Stimulated activated CD8-positive, alpha-beta memory T cell treated with anti-CD3 and anti-CD28 coated beads, Interleukin-2, amount 100 ng/mL, for 48 hours (primary cell): ENCODE measurements at places on chromosomes 12 and 14.
A peak's percentile ranks its signal among the peaks of the same experiment; 100 is the strongest.

DNA sequence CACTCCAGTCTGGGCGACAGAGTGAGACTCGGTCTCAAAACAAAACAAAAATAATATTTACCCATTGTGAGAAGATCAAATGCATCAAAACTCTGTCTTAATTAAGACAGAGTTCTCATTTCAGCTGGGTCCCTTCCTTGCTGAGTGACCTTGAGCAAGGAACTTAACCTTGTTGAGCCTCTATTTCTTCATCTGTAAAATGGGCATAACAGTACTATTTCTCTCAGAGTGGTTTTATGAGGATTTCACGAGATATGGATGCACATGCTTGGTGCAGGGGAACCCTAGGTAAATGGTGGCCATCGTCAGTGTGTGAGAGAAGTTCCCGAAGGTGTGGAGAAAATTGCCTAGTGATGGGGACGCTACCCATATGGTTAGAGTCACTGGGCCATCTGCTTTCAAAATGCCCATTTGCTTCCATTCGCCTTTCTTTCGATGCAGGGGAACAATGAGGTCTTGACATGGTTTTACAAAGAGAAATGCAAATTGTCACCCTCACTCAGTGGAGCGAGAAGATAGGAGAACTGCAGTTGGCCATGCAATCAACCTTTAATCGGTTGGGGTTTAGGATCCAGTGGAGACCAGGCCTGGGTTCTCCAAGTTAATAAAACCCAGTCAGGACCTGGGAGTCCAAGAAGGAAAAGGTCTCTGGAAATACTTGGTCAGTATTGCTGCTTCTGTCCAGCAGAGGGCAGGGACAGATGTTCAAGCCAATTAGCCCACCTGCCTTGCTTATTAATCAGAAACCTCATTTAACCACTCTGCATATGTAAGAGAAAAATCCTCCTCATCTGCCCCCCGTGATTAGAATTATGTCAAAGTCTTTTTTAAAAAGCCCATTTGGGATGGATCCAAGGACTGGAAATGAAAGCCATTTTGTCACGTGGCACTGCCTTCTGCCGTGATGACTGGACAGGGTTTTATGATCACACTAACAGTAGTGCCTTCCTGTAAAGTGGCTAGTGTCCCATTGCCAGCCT, 37.2 kb downstream of the CFAP251 start:
- no peak for DNase-seq

DNA sequence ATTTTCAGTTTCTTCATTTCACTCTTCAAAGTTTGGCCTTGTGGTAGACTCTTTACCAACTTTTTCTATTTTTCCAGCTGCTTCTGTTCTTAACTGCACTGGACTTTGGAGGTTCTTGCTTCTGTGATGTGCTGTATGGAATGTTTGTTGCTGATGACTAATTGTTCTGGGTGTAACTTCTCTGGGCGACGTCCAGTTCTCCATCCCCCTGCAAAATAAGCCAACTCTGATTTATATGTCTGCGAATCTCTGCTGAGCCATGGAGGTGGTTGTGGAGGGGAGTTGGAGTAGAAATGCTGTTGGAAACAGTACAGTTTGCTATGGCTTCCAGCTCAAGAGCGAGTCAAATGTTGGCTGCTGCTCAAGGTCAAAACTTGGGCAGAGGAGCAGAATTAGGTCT, 113.9 kb upstream of the DYRK2 start:
- no peak for DNase-seq

DNA sequence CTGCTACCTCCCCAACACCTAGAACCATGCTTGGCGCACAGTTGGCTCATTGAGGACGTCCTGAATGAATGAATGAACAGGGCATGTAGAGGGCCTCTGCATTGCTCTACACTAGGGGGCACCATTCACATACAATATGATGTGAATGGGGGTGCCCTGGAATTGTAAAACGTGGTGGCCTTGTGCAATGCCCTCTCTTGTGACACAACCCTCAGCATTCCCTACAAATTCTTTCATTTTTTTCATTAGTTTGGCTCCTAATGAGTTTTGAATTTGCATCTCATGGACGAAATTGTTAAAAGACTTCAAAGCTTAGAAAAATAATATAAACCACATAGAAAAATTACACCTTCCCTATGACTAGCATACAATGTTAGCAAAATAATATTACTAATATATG, 2.3 kb upstream of the DIO2 start:
- no peak for DNase-seq

DNA sequence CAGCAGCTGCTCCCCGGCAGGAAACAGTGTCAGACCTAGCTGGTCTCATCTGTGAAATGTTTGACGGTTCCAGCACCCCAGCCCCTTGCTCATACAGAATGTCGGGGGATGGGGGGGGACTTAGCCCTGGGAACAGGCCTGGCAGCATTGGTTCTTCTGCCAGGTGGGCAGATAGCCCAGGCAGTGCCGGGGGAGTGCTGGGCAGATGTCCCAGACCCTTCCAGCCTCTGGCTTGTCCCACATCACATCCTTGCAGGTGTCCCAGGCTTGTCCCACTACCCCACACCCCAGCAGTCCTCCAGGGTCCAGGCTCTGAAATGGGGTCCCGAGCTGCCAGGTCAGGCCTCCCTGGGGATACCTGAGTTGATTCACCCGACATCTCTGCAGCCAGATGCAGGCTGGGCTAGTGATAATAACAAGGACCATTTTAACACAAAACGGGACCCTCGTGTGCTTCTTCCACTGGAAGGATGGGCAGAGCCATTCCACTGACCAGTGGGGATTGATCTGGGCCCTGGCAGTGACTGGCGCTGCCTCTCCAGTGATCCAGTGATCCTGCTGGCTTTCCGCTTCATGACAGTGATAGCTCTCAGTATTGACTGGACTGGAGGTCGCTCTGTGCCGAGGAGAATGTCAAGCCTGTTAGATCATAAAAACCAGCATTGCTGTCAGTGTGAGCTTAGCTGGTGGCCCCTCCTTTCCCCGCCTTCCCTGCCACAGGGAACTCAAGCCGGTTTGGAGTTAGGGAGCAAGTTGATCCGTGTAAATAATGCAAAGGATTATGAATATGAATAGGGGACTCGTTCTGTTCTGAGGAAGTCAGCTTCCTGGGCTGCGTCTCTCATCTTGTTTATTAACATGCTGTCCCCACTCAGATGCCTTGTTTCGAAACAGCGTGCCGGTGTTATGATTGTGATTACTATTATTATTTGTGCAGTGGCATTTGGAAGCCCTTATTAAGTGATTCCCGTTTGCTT, 180.6 kb downstream of the AACS start:
- DNase-seq: no peak

- no peak for DNase-seq
These were observed 1.4 kb upstream of the BATF start for GRCh38 chr14:75520852-75521251.

- no peak for DNase-seq
These were observed 230.1 kb downstream of the FOXN3 start for GRCh38 chr14:89186856-89187376.

- no peak for DNase-seq
These were observed 11.9 kb upstream of the ATP5F1B start for GRCh38 chr12:56657416-56658379.

- no peak for DNase-seq
These were observed 813 bp upstream of the CCDC184 start for GRCh38 chr12:48182631-48183030.

GRCh38 chr12:104618691-104619090, 161.9 kb downstream of the CHST11 start:
- no peak for DNase-seq

DNA sequence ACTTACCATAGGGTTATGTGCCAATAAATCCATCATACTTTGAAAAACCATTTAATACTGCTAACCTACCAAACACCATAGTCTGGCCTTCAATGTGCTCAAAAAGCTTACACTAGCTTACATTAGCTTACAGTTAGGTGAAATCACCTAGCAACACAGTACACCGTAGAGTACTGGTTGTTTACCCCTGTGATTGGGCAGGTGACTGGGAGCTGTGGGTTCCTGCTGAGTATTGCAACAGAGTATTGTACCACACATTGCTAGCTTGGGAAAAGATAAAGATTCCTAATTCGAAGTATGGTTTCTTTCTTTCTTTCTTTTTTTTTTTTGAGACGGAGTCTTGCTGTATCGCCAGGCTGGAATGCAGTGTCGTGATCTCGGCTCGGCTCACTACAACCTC, 5.6 kb downstream of the ATP5MC2 start:
- DNase-seq: no peak

- DNase-seq: no peak
These were observed 54.5 kb downstream of the KIF26A start for GRCh38 chr14:104192883-104193245.

- DNase-seq: no peak
These were observed 7.0 kb upstream of the BDKRB1 start for GRCh38 chr14:96249029-96249428.

DNA sequence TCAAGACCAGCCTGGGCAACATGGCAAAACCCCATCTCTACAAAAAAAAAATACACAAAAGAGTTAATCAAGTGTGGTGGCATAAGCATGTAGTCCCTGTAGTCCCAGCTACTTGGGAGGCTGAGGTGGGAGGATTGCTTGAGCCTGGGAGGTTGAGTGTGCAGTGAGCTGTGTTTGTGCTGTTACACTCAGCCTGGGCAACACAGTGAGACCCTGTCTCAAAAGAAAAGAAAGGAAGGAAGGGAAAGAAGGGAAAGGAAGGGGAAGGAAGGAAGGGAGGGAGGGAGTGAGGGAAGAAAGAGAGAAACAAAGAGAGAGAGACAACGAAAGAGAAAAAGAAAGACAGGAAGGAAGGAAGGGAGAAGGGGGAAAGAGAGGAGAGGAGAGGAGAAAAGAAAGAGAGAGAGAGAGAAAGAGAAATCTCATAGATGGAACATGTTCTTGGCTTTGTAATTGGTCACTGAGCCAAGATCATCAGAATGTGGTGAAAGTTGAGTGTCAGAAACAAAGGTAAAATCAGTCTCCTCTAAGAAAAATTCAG, 26.8 kb upstream of the NAP1L1 start:
- DNase-seq: no peak

- DNase-seq: peak; percentile 74
These were observed 3.3 kb downstream of the ARHGAP9 start for GRCh38 chr12:57476162-57476992.
